Activated CD8-positive, alpha-beta T cell treated with anti-CD3 and anti-CD28 coated beads, Interleukin-2, amount 10 ng/mL, durations not matched to agents 7 days and 5 days (primary cell): ENCODE measurements at places on chromosomes 6 and 20.
A peak's percentile ranks its signal among the peaks of the same experiment; 100 is the strongest.

DNA sequence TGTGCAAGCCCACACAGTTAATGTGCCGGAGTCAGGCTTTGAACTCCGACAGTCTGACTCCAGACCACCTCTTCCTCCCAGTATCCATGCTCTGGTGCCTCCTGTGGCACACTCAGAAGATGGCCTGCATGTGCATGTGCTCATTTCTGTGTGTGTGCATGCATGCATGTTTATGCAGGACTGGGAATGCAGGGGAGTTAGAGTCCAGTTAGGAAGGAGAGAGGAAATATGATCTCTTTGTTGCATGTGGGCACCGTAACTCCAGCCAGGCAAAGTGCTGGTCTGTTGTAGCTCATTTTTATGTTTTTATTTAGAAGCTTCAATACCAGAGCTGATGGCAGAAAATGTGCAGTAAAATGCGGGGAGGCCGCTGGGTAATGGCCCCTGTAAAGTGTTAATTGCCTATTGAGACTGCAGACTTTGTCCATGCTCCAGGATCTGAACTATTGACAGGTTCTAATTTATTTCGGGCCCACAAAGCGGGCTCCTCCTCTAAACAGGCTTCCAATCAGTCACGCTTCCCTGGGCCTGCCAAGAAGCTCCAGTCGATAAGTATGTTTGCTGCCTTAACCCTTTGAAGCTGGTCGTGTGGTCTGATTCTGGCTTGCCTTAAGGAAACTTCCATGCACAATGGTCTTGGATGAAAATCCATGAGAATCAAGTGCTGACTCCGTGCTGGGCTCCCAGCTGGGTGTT is 248.3 kb downstream of the DHX35 start:
- no peak for DNase-seq

GRCh38 chr6:155404937-155405336 is 50.7 kb downstream of the NOX3 start:
- no peak for DNase-seq

DNA sequence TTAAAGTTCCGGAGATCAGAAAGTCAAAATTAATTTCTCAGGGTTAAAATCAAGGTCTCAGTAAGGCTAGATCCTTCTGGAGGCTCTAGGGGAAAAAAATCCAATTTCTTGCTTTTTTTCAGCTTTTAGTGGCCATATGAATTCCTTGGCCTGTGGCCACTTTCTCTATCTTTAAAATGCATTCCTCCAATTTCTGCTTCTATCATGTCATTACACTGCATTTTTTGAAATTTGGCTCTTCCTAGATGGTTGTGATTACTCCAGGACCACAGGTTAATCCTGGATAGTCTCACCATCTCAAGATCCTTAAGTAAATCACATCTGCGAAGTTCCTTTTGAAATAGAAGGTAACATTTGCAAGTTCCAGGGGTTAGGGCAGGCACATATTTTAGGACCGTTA is 1294.9 kb upstream of the CITED2 start:
- DNase-seq = no peak

DNA sequence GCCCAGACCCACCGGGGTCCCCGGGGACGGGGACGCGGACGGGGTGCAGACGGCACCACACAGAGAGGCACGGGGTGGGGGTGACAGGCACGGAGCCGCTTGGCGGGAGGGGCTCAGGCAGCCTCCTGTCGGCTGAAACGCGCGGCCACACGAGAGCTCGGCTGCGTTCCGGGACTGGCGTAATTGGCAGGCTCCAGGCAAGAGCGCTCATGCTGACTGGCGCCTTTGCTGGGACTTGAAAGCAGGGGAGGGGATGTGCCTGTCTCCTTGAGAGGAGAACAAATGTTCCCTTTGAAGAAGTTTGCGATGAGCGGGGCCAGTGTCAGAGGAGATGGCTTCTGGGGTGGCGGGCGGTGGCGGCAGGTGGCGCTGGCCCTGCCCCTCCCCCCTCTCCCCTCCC is 25.8 kb downstream of the BHLHE23 start:
- DNase-seq = peak; percentile 68

GRCh38 chr6:161828355-161828754 is 554.5 kb upstream of the AGPAT4 start:
- no peak for DNase-seq

GRCh38 chr6:139265512-139266190 is 26.1 kb downstream of the TXLNB start:
- no peak for DNase-seq

GRCh38 chr6:163356324-163356723 is 58.2 kb upstream of the QKI start:
- DNase-seq = no peak

DNA sequence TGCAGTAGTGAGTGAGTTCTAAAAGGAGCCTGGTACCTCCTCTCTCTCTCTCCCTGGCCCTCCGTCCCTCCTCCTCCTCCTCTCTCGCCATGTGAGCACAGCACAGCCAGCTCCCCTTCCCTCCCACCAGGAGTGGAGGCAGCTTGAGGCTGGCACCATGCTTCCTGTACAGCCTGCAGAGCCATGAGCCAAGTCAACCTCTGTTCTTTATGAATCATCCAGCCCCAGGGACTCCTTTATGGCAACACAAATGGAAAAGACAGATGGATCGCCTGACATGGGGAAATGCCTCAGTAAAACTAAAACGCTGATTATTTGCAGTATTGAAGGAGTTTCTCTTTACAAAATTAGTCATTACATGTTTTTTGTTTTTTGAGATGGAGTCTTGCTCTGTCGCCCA is 233.7 kb upstream of the ARID1B start:
- DNase-seq = no peak

GRCh38 chr6:219641-220198 is 72.6 kb upstream of the DUSP22 start:
- no peak for DNase-seq

DNA sequence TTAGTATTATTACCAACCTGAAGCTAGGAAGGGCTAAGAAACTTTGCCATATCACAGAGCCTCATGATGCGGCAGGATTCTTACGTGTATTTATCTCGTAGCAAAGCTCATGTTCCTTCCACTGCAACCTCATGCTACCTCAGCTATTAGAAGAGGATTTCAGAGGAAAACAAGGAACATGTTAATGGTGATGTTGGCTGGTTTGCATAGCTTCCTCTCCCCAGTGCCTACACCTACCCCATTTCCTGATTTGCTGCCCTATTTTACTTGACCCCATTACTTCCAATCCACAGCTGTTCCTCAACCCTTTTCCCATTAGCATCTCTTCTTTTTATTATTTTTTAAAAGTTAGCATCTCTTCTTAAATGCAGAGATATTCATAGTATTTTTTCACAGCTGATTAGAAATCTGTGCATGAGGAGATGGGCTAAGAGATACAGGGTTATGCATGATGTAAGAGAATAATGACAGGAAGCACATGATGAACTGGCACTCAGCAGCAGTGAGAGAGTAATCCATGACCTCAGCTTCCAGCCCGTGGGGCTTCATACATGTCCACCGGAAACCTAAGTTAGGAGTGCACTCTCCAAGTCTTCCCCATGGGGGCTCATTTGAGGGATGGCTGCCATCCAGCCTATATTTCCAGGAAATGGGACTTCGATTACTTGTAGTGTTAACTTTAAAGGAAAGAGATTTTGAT is 106.1 kb upstream of the ASF1A start:
- DNase-seq = no peak

DNA sequence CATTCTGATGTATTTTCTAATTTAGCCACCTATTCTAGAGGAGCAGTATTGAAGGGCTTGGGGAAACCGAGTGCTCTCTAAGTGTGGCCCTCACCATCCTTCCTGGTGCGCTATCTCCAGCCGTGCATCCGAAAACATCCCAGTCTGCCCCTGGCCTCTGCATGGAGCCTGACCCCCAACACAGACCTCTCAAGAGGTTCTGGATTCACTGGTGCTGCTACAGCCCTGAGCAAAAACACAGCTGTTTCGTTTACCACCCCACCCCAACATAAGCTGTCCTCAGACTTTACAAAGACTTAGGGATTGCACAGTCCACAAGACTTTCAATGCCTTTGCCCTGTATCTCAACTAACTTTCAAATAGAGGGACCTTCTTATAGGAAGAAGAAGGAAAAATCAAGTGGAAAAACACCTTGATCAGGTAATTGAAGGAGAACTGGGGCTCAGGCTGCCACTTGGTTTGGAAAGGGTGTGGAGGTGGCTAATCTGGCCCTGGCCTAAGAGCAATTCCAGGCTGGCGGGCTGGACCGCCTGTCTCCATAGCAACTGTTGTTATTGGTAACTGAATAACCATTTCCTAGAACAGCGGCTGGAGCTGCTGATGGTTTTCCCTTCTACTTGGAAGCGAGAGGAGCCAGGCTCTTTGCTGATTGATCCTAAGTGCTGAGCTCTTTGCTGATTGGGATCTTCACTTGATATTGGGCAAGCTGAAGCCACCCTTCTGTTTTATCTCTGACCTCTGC is 90.2 kb upstream of the TOX2 start:
- DNase-seq = no peak

DNA sequence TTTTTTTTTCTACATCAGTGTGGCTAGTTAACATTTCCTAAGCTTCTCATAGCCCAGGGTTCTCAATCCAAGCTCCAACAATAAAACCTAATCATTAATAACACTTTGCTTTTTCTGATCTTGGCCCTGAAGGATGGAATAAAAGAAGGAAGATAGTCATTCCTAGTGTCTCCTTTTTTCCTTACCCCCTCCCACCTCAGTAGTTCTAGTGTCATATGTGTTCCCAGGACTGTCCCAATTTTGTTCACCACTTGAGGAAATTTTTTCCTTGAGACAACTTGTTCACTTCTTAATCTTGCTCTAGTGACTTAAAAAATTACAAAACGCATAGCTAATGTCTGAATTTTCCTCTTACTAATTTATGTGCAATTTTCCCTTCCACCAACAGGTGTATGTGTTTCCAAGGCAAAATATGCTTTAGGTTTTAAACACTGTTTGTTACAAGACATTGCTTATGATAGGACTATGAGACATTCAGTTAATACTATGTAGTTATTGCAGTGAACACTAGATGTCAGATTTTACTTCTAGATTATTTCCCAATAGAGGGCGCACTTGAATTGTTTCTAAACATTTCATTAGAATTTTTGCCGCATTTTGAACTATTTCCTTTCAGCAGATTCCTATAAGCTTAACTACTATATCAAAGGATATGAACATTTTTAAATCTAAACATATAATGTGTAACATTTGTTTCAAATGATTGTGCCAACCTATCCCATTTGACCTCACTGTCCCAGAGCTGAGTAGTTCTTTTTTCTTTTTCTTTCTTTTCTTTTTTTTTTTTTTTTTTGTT is 18.5 kb upstream of the C6orf141 start:
- no peak for DNase-seq

DNA sequence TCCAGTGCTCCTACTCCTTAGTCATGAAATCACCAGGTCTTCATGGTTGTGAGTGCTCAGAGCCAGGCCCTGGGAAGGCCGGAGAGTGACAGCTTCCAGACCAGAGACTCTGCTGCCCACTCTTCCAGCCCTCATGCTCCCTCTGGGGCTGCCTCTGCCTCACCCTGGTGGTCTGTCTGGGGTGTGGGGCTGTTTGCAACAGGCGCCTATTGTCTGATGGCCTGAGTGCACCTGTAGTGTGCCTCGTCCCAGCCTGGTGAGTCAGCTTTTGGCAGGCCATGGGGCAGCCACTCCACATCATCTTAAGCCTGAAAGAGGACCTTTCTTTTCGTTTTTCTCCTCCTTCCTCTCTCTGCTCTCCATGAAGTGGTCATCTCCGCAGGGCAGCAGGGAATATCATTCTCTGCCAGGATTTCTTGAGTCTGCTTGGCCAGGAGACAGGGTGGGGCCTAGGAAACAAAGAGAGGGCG is 173.8 kb downstream of the VEGFA start:
- no peak for DNase-seq

DNA sequence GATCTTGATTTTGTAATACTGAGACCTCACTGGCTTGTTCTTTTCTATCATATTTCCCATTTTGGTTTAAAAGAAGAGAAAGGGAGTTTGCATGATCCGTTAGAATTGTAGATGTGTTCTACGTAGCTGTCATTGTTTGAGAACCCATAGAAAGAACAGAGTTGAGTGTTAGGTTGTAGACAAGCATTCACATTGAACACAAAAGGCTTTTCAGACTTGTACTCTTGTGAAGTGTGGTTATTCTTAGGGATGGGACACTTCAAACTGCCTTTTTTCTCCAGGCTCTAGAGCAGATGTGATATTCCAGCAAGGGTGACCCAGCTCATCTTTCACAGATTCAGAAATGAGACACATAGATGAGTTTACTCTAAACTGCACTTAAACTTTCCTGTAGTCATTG is 19.9 kb downstream of the FOXO3 start:
- no peak for DNase-seq

DNA sequence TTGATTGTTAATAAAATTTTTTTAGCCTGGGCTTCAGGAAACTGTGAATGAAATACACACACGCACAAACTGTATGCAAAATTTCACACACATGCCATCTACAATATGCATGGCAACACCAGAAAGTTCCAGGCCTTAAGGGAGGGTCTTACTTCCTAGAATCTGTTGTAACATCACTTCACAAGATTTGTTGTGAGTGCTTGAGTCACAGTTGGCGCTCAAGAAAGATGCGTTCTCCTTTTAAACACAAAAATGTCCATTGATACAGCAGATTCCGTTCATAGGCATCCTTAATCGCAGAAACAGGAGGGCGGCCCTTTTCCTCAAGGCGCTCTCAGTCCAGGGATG is 485 bp upstream of the RTF2 start:
- no peak for DNase-seq

DNA sequence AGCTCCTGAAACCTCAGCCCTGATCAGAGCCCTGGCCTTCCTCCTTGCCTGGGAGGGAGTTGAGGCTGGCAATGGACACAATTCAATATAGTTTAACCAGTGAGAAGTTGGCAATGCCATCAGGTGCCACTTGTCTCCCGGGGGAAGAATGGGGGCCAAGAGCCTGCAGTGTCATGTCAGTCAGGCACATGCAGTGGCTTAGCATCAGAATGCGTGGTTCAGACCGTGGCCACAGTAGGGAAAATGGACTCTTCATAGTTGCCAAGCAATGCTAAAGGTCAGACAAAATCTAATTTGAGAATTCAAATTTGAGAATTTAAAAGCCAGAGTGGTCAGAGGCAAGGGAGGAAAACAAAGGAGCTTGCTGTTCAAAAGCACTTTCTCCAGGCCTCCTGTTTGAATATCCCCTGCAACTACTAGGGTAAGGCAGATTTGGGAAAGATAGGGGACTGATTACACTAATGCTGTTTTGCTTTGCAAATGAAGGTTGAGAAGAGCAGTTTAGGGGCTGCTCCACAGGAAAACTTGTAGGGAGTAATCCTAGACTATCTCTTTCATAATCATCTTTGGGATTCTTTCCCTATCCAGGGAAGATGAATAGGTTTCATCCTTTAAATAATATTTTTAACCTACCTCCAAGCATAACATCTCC is 33.1 kb upstream of the CLIC5 start:
- DNase-seq = no peak

- DNase-seq = peak; percentile 26
Observed at GRCh38 chr6:89597988-89598387, 40.6 kb downstream of the LYRM2 start.

DNA sequence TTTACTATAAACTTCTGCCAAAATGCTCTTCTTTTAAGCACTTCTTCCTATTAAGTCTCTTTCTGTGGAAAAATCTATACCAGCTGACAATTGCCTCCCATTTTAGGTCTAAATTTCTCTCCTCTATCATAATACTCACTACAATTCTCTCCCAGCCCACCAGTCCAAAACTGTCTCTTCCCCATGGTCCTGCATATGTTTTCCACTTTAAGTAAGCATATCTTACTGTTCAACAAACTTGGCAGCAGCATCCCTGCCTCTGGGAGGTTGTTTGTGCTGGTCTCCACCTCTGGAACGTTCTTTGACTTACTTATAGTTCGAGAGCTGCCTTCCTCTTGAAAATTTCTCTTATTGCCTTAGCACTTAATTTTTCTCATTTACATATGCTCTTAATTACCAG is 180.5 kb downstream of the COL12A1 start:
- no peak for DNase-seq

GRCh38 chr6:41584668-41585205 is 38.6 kb downstream of the FOXP4 start:
- no peak for DNase-seq
